ENCODE measurements at places on chromosomes 13 and 19. TPM values are rescaled to one million over a fixed set of nuclear protein-coding genes. Genes with fewer than 3 reads are reported as not detected.
A peak's percentile ranks its signal among the peaks of the same experiment; 100 is the strongest.

Gene OR1M1
- not detected for total RNA-seq

Gene MTUS2
- 0.41 TPM for total RNA-seq

DNA sequence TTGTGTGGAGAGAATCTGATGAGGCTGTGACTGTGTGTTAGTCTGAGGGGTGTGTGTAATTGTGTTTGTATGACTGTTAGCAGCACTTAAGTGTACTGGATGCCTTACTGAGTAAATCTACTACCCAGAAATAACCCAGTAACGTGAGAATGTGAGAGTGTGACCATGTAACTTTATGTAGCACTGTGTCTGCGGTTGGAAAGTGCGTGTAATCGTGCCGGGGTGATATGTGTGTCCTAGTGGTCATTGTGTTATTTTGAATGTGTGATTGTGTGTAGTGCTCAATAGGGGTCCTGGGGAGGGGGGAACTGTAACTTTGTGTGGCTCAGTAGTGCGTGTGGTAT, 550 bp downstream of the ZNF383 start:
- peak overlapping the region; percentile 92 for H3K27ac ChIP-seq
- H3K4me3 ChIP-seq, result peak overlapping the region; percentile 86
- DNase-seq, result no peak

DNA sequence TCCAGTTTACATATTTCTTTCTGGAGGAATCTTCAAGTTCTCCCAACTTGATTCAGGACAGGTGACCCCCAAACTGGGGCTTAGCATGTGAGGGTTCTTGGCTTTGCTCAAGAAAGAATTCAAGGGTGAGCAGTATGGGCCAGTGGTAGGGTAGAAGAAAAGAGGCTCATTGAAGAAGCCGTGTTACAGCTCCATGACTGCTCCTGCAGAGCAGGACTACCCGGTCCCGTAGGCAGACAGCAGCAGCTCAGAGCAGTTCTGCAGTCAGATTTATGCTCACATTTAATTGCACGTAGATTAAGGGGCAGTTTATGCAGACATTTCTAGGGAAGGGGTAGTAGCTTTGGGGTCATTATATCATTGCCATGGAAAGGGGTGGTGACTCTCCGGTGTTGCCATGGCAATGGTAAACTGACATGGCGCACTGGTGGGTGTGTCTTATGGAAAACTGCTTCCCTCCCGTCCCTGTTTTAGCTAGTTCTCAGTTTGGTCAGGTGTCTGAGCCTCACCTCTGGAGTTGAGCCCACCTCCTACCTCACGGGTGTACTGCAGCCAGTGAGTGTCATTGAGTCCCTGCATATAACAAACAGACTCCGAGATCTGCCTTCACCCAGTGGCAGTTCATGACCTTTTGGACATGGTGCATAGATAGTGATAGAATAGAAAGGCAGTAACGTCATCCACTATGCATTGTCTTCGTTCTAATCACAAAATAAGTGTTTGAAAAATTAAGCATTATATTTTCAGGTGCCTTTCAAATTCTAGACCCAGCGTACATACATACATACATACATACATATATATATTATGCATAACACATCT, 16.0 kb upstream of the ZNF792 start:
- no peaks in the 10 kb centered on the region for H3K27me3 ChIP-seq
- H3K4me1 ChIP-seq, result peaks cover 7% of the 10 kb centered on the region
- H3K27ac ChIP-seq, result no peak overlapping the region
- H3K4me3 ChIP-seq, result no peak overlapping the region
- no peak for DNase-seq
- H3K36me3 ChIP-seq, result no peaks in the 10 kb centered on the region

- no peak for DNase-seq
- no peak overlapping the region for H3K4me3 ChIP-seq
- no peak overlapping the region for H3K27ac ChIP-seq
- no peaks in the 10 kb centered on the region for H3K36me3 ChIP-seq
- H3K4me1 ChIP-seq, result no peaks in the 10 kb centered on the region
These were observed 110.9 kb downstream of the IER2 start for GRCh38 chr19:13260883-13261653.
